Stimulated activated CD4-positive, alpha-beta T cell treated with anti-CD3 and anti-CD28 coated beads, TNF-alpha, amount 100 ng/mL, for 4 hours (primary cell): ENCODE measurements at places on chromosomes 12 and 14.

GRCh38 chr12:92717202-92717601 lies 14.4 kb downstream of the PLEKHG7 start:
- DNase-seq: no peak

DNA sequence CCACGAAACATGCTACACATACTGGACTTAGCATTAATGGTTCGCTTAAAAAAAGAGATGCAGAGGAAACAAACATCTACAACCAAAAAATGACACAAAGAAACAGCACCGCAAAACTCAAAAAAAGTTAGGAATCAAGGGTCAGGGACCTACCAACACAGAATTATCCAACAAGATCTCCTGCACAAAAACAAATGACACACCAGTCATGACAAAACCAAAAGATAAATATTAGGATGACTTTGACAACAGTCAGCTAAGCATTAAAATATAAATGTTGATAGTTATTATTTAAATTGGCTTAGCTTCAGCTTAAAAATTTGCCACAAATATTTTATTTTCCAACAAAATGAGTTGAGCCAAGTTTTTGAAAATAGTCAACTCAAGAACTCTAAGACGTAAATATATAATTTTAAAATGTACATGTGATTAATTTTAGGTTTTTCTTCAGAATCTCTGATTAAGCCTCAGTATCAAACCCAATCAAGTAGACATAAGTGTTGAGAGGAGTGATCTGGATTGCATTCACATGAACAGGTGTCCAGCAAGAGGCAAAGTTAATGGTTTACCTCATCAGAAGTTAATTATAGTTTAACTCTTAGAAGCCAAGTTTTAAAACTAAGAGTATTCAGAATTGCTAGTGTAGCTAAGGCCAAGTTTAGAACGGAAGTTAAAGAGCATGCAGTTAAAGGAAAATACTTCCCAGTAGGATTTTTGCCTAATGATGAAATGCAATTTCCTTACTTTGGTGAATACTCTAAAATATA lies 79.9 kb downstream of the HEATR5A start:
- DNase-seq: no peak

DNA sequence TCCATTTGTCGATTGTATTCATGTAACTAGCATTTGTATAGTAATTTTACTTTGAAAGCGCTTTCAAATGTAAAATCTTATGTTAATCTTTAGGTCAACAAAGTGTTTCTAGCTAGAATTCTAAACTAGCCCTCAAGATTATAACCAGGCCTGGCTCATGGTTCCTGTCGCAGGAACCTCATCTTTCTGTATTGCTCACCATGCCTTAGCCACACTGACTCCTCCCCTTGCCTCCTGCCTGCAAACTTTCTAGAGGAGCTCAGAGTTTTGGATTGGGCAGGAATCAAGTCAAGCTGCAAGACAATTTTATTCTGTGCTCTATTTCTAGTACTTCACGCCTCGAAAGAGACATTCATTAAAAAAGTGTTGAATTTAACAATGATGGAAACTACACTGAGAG lies 99.8 kb downstream of the TGFB3 start:
- no peak for DNase-seq

DNA sequence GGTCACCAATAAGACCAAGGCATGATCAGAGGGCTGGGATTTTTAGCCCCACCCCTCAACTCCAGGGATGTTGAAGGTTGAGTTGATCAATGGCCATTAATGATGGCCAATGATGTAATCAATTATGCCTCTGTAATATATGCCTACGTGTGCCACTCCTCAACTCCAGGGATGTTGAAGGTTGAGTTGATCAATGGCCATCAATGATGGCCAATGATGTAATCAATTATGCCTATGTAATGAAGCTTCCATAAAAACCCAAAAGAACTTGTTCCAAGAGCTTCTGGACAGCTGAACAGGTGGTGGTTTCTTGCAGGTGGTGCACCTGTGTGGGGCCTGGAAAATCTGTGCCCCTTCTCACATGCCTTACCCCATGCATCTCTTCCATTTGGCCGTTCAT lies 33.2 kb downstream of the KLRG1 start:
- DNase-seq: no peak

- no peak for DNase-seq
These were observed 3.5 kb downstream of the TGM1 start for GRCh38 chr14:24259282-24260025.

- DNase-seq: no peak
These were observed 426.9 kb upstream of the MIS18BP1 start for GRCh38 chr14:45679853-45680252.

- no peak for DNase-seq
These were observed 15.3 kb upstream of the KICS2 start for GRCh38 chr12:64237382-64237781.

DNA sequence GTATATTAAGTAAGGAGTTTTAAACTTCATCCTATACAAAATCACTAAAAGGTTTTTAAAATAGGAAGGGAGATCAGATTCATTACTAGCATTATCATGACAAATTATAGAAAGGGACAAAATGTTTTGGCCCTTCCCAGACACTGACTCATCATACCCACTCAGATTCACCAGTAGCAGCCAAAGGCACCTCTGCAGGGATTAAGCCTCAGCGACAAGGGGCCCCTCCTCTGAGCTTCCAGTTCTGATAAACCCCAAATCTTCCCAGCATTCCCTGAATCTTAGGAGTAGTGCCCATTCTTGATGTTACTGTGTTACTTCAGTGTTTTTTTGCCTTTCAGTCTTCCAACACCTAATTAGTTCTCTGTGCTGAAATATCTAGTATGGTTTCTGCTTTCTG lies 14.5 kb downstream of the KRAS start:
- no peak for DNase-seq

GRCh38 chr14:90593254-90594040 lies 196.6 kb downstream of the CALM1 start:
- DNase-seq: no peak

GRCh38 chr12:79016181-79016580 lies 151.6 kb downstream of the SYT1 start:
- no peak for DNase-seq

DNA sequence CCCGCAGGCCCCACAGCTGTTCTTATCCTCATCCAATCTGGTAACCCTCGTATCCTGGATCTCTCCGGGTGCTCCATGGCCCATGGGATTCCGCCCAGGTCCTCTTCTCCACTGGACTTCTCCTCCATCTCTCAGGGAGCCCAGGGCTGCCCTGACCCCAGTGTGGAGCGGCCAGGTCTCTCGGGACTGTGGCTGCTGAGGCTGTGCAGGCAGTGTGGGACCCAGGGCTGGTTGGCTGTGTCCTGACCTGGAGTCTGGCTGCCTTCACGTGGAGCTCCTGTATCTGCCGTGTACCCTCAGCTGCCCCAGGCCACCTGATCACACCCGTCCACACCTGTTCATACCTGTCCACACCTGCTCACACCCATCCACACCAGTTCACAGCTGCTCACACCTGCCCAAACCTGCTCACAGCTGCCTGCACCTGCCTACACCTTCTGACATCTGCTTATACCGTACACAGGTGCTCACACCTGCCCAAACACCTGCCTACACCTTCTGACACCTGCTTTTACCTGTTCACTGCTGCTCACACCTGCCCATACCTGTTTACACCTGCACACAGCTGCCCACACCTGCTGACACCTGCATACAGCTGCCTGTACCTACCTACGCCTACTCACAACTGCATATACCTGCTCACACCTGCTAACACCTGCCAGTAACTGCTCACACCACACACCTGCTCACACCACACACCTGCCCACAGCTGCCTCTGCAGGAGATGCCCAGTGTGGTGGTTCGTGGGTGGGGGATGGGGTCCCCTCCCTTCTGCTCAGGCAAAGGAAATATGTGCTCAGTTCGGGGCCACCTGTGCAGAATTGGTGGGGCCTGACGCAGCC lies 92.2 kb downstream of the GALNT9 start:
- no peak for DNase-seq

- no peak for DNase-seq
These were observed 63.1 kb upstream of the STK38L start for GRCh38 chr12:27180906-27181505.

GRCh38 chr12:47736877-47737676 lies 11.8 kb upstream of the ENDOU start:
- DNase-seq: no peak
